ENCODE measurements at places on chromosomes 6 and 20.

DNA sequence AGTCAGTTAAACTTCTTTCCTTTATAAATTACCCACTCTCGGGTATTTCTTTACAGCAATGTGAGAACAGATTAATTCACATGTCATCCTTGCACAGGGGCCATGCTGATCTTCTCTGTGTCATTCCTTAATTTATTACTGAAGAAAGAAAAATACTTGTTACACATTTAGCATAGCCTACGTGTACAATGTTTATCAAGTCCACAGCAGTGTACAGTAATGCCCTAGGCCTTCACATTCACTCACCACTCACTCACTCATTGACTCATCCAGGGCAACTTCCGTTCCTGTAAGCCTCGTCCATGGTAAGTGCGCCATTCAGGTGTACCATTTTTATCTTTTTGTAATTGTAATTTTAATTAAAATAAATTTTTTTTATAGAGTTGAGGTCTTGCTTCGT, 73.6 kb downstream of the RSPH3 start:
- DNase-seq: no peak

- no peak for DNase-seq
Measured at GRCh38 chr6:161459008-161459615, 185.3 kb upstream of the AGPAT4 start.

DNA sequence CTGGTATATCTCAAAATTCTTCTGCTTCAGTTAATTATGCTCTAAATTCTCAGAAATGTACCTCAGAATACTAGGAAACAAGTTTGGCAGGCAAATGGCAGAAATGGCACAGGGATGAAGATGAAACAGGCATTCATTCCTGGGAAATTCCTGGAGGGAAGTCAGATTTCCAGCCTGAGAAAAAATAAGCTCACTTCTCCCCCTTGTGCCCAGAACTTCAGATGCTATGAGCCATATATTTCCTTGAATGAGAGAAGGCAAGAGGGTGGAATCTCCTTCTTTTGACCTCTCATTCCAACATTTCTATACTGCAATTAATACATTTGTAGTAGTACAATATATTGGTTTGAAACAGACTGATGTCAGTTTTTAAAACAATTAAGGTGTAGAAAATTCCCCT, 22.8 kb downstream of the RGS17 start:
- DNase-seq: no peak

- DNase-seq: no peak
Measured at GRCh38 chr6:52213127-52213526, 27.0 kb downstream of the IL17A start.

- no peak for DNase-seq
Measured at GRCh38 chr6:140660295-140660694, 1285.8 kb upstream of the CITED2 start.

GRCh38 chr20:22529150-22530019, 55.0 kb downstream of the FOXA2 start:
- DNase-seq: no peak

DNA sequence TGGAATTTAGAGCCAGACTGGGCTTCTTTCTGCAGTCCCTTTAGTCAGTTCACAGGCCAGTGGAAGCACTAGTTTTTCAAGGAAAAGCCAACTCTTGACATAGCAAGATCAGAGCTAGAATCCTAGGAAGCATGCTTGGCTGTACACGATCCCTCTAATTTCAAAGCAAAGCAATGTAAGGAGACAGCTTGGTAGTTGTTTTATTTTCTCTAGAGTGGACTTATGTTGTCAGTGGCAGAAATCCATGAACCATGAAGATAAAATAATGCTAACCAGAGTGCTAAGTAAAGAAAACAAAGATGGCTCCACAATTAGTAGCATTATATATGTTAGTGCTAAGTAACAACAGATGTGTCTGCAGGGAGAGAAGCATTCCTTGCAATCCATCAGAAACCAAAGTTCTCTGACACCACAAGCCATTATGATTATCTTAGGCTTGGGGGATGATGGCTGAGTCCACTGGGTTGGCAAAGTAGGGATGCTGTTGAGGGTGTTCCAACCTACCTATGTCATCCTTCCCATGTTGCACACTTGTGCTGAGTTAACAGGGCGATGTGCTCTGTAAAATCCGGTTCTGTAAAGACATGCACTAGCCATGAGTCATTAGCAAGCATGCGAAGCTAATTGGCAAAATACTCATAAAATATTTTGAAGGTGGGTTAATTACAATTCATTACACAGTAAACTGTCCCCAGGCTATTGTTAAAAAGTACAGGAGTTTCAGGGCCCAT, 115.2 kb downstream of the BMP2 start:
- no peak for DNase-seq

DNA sequence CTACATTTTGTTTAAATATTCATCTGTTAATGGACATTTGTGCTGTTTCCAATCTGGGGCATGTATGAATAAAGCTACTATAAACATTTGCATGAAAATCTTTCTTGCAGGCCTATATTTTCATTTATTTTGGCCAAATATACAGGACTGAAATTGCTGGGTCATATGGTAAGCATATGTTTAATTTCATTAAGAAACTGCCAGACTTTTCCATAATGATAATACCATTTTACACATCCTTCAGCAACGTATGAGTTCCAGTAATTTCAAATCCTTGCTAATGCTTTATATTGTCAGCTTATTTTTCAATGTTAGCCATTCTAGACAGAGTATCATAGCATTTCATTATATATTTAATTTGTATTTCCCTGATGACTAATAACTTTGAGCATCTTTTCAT, 51.0 kb downstream of the GPR6 start:
- DNase-seq: no peak

GRCh38 chr6:80029470-80029869, 25.0 kb downstream of the TTK start:
- no peak for DNase-seq

GRCh38 chr6:80501636-80502035, 395.2 kb downstream of the BCKDHB start:
- DNase-seq: no peak

DNA sequence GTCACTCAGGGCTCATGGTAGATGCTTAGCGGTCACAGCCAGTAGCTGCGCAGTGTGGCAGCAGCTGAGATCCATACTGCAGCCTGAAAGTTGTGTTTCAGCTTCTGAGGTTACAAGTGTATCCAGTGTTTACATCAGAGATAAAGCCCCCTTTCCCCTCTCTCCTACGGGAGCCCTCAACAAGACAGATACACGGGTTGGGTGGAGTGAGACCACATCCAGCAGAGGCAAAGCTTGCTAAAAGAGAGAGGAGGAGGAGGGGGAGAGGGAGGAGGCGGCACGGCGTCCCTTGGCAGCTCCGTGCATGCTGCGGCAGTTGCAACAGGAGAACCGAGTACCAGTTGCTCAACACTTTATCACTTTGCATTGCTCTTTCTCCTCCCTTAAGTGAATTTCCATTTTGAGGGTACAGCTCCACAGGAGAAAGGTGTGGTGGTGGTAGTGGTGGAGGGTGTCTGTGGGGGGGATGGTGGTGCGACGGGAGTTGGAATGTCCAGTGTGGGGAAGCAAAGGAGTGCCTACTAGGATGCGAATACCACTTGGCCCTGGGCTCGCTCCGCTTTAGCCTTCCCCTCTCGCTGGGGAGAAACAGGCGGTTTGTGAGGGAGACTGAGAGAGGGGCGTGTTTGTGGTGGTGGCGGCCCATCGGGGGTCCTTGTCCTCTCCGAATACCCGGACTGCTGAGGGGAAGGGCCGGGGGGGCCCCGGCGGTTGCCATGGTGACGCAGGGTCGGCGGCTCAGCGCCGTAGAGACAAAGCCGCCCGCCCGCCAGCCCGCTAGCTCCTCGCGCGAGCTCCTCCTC, 405 bp upstream of the RNF182 start:
- DNase-seq: peak; percentile 19

DNA sequence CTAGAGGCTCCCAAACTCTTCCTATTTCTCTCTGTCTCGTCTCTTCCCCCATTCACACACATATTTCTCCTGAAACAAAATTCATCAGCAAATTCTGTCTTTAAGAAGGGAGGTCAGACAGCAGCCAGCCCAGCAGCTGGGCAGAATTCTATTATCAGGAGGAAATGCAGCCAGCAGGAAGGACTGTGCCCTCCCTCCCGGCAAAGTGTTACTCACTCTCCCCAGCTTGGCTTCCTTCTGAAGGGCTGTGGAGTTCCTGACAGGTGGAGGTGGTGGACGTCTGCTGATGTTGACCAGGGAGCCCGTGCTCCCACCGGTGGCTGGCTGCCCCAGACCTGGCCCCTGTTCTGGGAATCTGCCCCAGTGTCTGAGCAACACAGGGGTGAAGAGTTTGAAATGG, 37.3 kb downstream of the KCNB1 start:
- no peak for DNase-seq

DNA sequence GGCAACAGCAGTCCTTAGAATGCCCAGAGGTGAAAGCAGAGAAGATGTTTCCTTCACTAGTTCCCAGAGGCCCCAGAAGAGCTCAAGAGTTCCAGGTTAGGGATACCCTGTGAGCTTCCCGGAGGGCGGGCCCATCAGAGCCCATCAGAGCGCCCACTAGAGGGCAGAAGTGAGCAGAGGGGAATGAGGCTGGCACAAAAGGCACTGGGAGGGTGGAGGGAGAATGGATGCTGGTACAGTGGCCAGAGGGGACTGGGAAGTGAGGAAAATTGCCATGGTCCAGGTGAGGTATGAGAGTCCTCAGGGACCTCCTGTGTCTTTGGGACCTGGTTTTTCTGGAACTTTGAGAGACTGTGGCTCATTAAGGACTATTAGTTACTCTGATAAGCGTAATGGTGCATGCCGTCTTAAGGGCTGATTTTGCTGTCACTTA, 57.3 kb downstream of the LINC00237 start:
- peak; percentile 33 for DNase-seq

GRCh38 chr6:71222671-71223070, 65.9 kb upstream of the OGFRL1 start:
- DNase-seq: no peak

- DNase-seq: no peak
Measured at GRCh38 chr6:13234130-13234529, 94.2 kb downstream of the TBC1D7 start.

- DNase-seq: no peak
Measured at GRCh38 chr6:26519359-26519758, 18.8 kb upstream of the HMGN4 start.

GRCh38 chr6:134734312-134734869, 215.5 kb downstream of the ALDH8A1 start:
- no peak for DNase-seq

- DNase-seq: no peak
Measured at GRCh38 chr6:41269716-41270115, 16.8 kb downstream of the TREM1 start.

- DNase-seq: no peak
Measured at GRCh38 chr6:25524542-25524941, 127.5 kb upstream of the SCGN start.

DNA sequence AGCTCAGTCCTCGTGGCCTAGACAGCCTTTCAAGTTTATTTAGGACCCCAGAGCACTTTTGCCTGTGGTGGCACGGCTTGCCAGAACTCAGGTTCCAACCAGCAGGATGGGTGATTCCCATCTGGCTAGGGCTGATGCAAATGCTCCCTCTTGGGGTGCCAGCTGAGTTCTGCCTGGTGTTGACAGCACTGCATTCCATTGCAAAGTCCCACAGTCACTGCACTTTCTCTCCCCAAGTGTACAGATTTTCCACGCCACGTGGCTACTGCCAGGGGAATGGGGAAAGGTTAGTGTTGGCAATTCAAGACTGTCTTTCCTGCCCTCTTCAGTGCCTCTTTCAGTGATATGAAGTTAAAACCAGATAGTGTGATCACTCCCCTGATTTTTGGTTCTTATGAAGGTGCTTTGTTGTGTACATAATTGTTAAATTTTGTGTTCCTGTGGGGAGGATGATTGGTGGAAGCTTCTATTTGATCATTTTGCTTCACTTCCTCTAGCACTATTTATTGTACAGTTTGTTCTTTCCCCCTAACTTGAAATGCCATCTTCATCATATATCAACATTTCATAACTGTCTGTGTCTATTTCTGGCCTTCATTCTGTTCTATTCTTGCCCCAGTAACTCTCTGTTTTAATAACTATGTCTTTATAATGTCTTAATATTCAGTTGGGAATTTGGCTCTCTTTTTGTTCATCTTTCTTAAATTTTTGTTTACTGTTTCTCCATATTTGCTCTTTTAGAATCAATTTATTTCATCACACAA, 86.2 kb downstream of the CFAP61 start:
- no peak for DNase-seq

DNA sequence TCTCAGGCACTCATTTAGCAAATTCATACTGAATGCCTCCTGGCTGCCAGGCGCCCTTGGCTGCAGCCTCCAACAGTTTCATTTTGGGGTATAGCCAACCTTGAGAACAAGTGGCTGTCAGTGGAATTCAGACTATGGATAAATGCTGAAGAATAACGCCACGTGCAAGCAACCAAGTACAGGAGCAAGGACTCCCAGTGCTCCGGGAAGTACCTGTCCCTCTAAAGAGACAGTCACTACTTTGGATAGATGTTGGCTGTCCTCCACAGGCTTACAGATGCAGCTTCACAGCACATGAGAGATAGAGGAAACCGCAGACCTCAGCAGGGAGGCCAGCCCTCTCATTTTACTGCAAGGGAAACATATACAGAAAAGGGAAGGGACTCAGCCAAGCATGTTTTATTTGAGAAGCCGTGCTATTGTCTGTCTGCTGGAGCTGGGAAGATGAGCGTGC, 658.2 kb downstream of the PTPRT start:
- DNase-seq: no peak

- no peak for DNase-seq
Measured at GRCh38 chr6:40520678-40521077, 66.5 kb downstream of the LRFN2 start.

DNA sequence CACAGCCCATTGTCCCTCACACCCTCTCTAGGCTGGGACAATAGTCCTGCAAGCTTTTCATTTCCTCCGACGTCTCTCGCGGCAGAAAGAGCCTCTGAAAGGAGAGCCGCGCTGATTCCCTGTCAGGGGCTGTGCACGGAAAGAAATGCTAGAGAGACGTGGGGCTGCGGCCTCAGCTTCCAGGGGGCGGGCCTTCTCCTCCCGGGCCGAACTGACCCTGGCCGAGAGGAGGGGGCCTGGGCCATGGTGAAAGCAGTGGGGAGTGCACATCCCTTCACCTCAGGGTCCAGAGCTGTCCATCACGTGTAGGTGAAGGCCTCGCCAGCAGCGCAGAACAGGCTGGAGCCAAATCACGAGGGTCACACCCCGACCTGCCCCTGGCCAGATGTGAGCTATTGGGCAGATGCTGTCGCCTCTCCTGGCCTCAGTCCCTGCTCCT, 220.4 kb downstream of the TAF4 start:
- no peak for DNase-seq

GRCh38 chr20:9270831-9271230, 201.9 kb downstream of the PLCB4 start:
- DNase-seq: no peak

Data from activated gamma-delta T cell treated with Interleukin-2 at 50 U/mL for 16 hours (primary cell).